ENCODE measurements at places on chromosomes 11 and 22.

GRCh38 chr22:37043828-37044538 is 7.6 kb upstream of the KCTD17 start:
- DNase-seq = no peak

DNA sequence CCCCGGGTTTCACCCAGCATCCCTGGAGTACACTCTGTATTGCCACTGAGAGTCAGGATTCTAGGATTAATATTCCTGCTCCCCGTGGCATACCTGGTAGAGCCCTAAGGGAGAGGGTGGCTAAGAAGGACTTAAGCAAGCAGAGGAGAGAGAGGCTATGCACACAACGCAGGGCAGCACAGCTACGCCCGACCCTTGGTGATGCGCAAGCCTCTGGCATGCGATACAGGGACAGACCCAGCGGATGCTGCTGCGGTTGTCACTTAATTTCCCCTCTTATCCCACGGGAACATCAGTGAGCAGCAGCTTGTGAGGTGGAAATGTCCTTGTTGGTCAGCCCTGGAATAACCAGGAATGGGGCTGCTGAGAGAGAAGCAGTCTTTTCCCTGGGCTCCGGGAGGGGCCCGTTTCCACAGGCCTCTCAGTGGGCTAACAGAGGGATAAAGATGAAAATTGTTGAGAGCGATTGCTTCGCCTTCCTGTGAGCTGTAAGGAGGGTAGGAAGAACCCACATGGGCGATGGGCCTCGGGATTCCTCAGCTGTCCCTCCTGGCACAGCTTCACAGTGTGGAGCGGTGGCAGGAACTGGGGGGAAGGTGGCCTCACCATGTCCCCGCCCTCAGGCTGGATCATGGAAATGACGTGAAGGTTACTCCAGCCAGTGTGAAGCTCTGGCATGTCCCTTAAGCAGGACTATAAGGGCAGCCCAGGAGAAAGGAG is 48.4 kb upstream of the RAB1B start:
- no peak for DNase-seq

DNA sequence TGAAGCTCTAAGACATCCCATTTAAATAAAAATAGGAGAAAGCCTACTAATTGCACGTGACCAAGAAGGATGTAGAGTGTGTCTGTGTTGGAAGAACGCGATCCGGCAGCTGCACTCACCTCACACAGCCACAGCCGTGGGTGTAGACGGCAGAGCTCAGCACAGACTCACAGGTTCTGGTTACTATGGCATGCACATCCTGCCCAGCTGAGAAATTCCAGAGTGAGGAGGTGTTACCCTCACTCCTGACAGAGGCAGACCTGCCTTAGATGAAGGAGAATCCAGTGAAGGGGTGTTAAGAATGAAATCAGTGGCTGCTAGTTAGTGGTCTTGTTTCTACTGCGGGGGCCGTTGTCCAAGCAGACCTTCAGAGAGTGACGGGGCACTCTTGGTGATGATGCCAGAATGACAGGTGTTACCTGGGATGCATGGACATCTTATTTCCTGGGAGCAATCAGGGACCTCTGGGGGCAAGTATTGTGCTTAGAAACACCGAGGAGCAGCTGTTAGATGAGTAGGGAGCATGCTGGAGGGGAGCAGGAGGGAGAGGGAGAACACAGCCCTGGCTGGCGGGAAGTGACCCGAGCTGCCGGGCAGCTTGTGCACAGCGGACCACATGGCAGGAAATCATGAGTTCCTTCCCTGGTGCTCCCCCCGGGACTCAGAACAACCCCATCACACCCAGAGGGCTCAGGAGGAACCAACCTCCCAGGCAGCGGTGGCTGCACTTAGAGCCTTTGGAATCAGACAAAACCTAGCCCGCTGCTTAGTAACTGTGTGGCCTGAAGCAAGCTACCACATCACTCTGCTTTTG is 12.3 kb downstream of the KCNJ5 start:
- no peak for DNase-seq

DNA sequence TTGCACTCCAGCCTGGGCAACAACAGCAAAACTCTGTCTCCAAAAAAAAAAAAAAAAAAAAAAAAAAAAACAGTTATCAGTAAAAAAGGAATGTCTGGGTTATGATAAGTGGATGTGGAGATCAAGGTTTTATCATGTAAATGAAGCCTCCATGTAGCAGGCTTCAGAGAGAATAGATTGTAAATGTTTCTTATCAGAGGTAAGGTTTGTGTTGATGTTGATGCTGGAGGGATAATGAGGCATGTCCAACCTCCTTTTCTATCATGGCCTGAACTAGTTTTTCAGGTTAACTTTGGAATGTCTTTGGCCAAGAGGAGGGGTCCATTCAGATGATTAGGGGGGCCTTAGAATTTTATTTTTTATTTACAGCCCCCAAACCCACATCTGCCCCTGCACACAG is 35.4 kb upstream of the TREH start:
- DNase-seq = no peak

- DNase-seq = no peak
Observed at GRCh38 chr11:29452146-29452545, 564.7 kb downstream of the KCNA4 start.

- no peak for DNase-seq
Observed at GRCh38 chr11:128474036-128474874, 113.1 kb downstream of the ETS1 start.

DNA sequence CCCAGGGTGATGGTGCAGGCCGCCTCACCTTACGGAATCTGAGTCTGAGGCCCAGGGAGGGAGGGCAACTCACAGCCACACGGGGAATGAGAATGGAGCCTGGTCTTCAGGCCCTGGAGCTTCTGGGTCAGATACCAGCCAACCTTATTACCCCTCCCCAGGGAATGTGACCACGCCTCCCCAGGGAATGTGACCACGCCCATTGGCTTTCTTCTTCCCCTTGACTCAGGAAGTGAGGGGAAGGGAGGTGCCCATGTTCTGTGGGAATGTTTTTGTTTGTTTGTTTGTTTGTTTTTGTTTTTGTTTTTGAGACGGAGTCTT is 57.5 kb upstream of the RBFOX2 start:
- no peak for DNase-seq

DNA sequence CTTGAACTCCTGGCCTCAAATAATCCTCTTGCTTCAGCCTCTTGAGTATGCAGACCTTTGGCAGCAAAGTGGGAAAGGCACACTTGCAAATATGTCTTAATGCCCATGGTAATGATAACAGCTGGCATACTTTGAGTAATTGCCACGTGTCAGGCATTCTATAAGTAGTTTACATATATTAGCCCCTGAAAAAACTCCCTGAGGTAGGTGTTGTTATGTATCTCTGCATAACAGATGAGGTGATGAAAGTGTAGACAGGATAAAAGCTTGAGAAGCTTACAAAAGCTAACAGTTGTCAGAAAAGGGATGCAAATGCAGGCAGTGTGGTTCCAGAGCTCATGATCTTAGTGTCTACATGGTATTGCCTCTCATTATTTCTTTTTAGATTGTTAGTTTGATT is 291.1 kb upstream of the C11orf87 start:
- no peak for DNase-seq

DNA sequence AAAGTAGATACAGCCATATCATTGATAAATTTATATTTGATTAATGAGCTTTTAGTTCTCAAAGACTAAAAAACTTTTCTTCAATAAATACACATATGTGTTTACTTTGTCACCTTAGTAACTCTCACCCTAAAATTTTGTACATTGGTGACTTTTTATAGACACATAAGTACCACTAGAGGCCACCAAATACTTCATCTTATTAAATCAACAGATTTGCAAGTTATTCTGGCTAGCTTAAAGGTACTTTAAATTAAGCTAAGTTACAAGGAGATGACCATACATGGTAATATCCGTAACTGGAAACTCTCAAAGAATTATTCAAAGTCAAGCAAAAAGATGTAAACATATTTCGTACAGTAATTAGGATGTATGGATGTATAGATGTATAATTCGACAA is 112.2 kb downstream of the SBF2 start:
- DNase-seq = no peak

DNA sequence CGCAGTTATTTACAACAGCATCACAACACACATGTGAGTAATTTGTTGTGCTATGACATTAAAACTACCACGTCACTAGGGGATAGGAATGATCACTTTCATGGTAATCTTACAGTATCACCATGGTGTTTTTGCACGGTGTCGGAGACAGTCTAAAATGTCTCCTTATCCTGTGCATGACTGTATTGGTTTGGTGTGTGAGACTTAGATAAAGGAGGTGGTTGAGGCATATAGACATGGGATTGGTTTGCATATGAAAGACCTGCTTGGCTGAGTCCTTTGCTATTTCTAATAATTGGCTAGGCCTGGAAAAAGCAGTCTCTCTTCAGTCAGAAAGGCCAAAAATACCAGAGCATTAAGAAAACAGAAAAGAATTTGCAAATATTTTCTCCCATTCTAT is 30.2 kb downstream of the MSANTD4 start:
- no peak for DNase-seq

GRCh38 chr11:85590848-85591483 is 36.2 kb downstream of the DLG2 start:
- no peak for DNase-seq

GRCh38 chr11:72015511-72016061 is 16.9 kb downstream of the IL18BP start:
- DNase-seq = no peak

DNA sequence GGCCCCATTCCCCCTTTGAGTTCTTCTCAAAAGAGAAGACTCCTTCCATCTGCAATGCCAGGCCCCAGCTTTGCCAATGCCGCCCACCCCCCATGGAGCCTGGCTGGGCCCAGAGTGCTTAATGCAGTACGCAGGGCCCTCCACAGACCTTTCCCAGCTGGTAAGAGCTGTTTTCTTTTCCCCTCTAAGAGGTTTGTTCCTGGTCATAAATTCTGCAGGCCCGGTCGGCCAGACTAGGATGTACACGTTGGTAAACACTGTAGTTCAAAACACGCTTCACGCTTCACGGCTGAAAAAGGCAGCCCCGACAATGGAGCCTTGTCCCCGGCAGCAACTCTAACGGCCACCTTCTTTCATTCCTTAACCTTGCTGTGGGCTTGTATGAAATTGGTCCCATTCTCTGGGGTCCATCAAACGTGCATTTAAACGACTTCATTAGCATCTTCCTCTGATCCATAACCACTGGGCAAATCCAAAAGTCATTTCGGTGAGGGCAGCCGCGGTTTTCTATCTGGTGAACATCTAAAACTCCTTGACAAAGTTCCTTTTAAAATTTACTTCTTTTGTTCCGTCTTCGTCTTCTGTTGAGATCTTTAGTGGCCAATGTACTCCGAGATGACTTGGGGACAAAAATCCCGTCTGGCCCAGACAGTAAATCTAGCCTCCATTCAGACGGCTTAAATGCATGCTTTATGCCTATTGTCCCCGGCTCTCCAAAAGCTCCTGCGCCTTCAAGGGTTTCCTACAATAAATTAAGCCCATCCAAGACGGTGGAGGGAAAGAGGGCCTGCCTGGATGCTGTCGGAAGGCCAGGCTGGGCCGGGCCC is 60.0 kb upstream of the MYEOV start:
- DNase-seq = no peak

DNA sequence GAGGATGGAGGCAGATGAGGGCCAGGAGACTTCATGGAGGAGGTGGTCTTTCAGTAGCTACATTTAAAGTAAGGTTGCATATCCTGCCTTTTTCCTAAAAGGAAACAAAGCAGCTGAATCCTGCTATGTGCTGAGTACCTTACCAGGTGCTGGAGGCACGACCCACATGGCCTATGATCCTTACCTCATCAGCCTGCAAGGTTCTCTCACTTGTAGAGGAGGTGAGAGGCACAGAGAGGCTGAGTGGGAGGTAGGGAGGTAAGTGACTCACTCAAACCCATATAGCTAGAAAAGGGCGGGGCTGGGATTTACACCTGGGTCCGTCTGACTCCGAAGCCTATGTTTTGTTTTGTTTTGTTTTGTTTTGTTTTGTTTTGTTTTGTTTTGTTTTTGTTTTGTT is 75.8 kb downstream of the BUD13 start:
- no peak for DNase-seq

- DNase-seq = no peak
Observed at GRCh38 chr11:1303973-1304372, 5.5 kb downstream of the TOLLIP start.

DNA sequence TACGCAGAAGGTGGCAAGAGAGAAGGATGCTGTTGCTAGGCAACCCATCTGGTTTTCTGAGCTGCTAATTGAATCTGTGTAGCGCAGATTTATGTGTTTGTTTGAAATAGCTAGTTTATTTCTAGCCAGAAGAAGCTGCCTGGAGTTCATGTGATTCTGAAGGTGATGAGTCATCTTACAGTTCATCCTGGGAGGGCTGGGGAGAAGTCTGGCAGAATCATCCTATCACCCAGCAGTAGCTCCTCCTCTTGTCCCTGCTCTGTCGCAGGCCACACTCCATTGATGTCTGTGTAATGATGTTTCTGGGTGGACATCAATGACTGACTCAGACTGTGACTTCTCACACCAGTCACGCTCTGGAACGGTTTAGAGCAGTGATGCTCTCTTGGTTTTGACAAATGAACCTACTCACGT is 4.8 kb upstream of the FBXO7 start:
- no peak for DNase-seq

All from stimulated activated CD4-positive, alpha-beta T cell treated with anti-CD3 and anti-CD28 coated beads, Interleukin-2, amount 100 ng/mL, for 4 hours (primary cell).